ENCODE measurements at places on chromosomes 12 and 14. TPM values are rescaled to one million over a fixed set of nuclear protein-coding genes. Genes with fewer than 3 reads are reported as not detected.

LMNTD1 gene
- total RNA-seq, result not detected

IL22 gene
- not detected for total RNA-seq

STYX gene
- 23.0 TPM for total RNA-seq

TAS2R7 gene
- 0.09 TPM for total RNA-seq

KRT77 gene
- total RNA-seq, result not detected

REM2 gene
- total RNA-seq, result under 0.01 TPM

FBLN5 gene
- 0.26 TPM for total RNA-seq

MYF5 gene
- not detected for total RNA-seq

SELPLG gene
- 0.11 TPM for total RNA-seq

ADSS1 gene
- 0.86 TPM for total RNA-seq

All from dermis lymphatic vessel endothelial cell (primary cell).